ENCODE measurements at places on chromosomes 2 and 18.
A peak's percentile ranks its signal among the peaks of the same experiment; 100 is the strongest.

DNA sequence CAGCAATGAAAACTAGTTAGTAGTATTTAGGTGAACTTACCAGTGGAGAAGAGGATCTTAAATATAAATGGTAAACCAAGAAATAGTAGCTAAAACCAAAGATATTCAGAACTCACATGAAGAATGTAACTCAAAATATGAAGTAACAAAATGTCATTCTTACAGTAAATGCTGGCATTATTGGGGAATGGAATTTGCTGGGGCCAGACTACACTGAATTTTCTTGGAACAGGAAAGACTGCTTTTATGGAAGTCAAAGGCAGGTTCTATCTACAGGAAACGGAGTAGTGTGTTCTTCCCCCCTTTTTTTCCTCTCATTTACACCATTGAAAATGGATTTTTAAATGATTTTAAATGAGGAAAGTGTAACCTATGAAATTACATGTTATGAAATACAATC is 188.7 kb downstream of the IKZF2 start:
- DNase-seq: no peak

DNA sequence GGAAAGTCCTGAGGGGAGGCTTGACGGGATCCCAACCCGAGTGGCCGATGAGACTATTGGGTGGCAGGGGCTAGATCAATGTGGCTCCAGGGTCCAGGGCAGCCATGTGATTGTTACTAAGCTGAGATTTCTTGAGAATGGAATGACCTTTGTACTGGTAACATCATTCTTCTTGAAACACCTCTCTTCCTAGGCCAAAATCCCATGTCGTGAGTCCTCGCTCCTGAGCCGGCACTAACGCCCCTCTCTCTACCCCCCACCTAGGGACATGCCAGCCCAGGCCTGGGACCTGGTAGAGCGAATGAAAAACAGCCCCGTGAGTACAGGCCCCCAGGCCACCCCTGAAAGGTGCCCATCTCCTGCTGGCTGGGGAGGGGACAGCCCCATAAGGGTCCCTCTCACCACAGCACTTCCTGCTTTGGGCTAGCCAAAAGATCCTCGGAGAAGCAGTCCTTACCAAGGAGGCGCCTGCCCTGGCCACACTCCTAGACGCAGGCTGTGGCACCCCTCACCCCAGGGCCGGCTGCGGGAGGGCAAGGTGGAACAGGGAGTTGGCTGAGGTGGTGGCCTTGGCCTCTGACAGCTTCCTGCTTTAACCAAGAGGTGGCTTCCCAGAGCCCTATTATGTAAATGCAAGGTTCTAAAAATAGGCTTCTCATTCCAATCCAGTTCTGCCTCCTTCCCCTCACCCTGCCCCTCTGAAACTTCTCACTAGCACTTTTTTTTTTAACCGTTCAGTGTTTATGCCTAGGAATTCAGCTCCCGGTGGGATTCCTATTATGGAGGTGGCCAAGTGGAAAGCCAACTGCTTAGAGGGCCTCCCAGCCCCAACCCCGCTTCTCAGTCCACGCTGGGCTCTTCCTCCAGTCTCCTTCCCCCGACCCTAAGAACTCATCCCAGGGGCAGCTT is 126.6 kb upstream of the PPP1CB start:
- peak; percentile 94 for DNase-seq

DNA sequence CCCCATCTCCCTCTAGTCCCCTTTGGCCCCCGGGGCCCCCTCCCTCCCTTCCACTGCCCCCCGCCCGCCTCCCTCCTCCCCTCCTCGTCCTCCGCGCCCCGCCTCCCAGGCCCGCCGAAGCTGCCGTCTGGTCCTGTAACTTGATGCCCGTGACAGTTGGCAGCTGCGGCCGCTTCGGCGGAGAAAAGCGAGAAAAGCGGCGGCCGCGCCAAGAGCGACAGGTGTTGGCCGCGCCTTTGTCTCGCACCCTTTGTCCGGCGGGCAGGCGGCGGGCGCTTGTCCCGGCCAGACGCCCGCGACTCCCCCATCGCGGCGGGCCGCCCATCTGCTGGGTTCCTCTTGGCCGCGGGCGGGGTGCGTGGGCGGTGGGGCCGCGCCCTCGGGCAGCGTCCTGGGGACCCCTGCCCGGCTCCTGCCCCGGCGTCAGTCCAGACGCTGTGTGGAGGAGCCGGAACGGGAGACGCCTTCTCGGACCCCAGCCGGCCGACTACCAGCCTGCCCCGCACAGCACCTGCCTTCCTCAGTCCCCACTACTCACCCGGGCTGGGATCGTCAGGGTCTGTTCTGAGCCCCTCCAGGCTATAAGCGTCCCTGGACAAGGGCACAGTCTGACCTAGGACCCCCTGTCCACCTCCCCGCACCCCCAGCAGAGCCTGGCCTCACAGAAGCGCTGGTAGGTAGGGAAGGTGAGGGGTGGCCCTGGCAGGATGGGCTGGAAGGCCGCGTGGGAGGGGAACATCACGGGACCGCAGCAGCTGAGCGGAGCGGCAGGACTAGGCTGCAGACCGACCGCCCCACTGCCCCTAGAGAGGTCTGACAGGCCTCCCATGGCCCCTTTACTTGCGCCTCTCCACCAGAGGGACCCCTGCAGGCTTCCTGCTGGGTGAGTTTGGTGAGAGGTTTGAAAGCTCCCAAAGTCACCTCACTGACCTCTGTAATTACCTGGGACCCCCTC is 1.2 kb upstream of the HES6 start:
- DNase-seq: peak; percentile 73

GRCh38 chr2:96701636-96702035 is 38.2 kb downstream of the LMAN2L start:
- peak; percentile 43 for DNase-seq

DNA sequence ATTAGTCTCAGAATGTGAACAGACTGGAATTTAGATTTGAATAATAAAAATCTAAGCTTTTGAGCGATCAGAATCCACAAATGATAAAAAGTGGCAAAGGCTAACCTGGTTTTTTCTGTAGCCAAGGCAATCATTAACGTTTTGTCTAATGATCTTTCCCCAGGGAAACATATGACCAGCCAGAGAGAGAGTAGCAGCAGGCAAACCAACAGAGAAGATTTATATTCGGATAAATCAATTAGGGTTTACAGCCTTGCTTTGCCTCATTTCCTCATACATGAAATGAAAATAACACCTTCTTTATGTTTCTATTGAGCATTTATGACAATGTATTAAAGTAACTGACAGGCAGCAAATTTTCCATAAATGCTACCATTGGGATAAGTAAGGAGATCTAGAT is 14.5 kb downstream of the TIA1 start:
- DNase-seq: no peak

DNA sequence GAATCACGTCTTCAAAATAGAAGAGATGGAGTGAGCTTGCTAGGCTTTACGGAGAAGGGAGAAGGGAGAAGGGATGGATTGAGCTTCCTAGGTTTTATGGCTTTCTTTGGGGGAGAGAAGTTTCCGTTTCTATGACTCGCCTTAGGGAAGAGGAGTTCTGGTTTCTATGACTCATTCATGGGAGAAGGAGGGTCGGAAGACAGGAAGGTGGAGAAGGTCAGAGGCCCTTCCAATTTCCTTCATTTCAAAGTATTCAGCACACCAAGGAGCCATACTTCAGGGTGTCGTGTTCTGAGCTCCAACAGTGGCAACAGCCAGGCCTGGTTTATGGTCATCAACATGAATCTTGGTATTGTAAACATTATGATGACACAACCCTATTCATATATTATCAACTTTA is 284.7 kb upstream of the VWC2L start:
- DNase-seq: no peak

- DNase-seq: no peak
Measured at GRCh38 chr2:113231064-113231463, 47.7 kb downstream of the PAX8 start.

DNA sequence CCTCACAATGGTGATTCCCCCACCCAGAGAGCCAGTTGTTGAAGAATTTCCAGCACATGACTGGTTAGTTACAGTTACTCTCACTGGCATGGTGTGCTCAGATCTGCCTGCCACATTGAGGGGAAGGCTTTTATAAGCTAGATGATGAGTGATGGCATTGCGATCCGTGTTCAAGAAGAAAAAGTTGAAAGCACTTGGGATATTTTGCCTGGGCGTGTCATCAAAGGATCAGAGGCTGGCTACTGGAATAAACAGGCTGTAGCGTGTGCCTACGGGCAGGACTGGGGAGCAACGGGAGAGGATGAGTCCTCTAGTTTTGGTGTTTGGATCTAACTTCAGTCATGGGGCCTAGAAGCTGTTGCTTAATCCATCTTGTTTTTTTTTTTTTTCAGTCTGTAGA is 175.0 kb downstream of the SETBP1 start:
- DNase-seq: no peak

DNA sequence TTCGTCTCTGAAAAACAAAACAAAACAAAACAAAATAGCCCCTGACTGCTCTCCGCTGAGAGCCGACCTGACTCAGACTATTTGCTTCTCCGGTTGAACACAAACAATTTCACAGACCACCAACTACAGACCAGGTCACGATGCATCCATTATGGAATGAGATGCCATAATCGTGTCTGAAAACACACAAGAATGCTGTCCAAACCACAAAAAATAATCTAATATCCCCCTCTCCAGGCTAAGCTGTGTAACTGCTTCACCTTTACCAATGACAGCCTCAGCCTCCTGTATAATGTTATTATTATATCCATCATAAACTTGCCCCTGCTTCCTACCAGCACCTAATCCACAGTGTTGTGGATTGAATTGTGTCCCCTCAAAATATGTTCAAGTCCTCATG is 114.7 kb downstream of the DNAH6 start:
- DNase-seq: no peak

- DNase-seq: no peak
Measured at GRCh38 chr2:54497763-54498680, 41.9 kb downstream of the SPTBN1 start.

DNA sequence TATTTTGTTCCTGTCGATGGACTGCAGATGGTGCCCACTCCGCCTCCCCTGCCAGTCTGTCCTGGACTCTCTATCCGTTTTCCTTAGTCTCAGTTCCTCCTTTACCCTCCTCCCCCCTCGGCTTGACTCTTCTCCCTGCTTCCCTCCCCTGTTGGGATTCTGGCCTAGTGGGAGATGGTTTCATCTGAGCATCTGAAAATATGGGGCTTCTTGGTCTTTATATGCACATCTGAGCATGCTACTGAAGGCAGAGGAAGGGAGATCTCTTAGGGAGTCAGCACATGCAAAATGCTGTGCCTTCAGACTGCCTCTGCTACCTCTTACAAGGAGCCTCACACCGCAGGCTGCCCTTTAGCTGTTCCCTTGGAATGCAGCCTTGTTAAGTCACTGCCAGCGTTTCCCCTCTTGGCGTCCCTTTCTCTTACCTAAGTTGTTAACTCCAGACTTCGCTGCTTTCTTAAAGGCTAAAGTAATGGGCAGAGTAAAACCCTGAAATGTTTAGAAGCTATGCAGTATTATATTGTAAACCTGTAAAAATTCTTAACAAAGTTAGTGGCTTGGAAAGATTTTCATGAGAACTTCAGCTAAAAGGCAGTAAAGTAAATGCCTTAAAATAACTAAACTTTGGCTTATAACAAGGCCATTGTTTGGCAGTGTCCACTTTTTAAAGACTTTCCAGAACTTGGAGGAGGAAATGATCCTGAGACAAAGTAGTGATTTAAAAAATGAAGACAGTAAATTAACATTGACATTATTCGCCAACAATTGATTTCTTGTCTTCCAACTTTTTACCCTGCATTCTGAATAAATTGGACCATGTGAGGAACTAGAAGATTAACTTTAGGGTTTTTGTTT is 49.8 kb downstream of the LDLRAD4 start:
- DNase-seq: no peak

DNA sequence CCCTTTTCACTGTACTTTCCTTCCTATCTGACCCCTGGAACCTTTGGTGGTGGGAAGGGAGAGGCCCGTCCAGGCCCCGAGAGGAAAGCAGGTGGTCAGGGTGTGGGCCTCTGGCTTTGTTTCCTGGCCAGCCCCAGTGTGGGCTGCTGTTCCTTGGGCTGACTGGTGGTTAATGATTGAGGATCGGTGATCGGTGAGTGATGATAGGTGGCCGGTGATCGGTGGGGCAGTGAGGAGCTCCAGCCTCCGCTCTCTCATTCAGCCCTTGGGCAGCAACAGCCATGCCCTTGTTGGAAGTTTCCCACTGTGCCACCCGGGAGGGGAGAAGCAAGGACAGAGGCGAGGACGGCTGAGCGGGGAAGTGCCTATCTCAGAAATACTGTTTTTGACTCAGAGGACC is 7.3 kb downstream of the ACKR3 start:
- DNase-seq: no peak

All from coronary artery (tissue), 2 donors.